Dermis microvascular lymphatic vessel endothelial cell (primary cell): ENCODE measurements at places on chromosomes 7 and 10.

GRCh38 chr7:138584696-138585095 lies 116.5 kb downstream of the SVOPL start:
- DNase-seq = no peak

GRCh38 chr7:42197451-42197850 lies 39.6 kb downstream of the GLI3 start:
- DNase-seq = no peak

DNA sequence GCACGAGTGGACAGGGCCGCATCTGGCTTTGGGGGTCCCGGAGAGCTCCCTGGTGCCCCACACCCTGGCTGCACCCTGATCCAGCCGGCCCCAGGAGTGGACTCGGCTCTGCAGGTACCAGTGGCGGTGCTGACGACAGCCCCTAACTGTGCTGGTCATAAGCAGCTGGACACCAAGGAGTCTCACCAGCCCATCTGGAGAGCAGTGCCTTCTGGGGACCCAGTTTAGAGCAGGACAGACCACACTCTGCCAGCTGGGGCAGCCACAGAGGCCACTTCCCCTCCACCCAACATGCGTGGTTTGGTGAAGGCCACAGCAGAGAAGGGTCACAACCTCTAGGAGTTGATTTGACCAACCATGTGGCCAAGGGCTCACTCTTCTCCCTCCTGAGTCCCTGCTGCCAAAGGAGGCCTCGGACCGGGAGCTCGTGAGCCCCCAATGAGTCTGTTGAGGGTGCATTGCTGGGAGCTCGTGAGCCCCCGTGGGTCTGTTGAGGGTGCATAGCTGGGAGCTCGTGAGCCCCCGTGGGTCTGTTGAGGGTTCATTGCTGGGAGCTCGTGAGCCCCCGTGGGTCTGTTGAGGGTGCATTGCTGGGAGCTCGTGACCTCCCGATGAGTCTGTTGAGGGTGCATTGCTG lies 16.0 kb upstream of the INPP5A start:
- no peak for DNase-seq

DNA sequence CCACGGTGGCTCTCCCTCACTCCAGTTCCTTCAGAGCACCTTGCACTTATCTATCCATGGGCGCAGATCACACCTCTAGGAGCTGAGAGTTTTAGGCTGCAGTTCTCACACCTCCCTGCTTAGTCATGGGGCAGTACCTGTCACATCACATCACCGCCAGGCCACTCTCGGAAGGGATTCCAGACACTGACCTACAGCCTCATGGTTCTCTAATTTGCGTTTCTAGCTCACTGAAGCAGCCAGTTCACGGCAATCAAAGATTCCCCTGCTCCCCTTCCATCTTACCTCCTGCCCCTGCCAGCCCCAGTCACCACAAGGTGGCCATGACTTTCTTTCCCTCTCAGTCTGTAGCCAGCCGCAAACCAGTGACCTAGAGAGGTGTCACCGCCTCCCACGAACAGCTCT lies 34.2 kb downstream of the ADRB1 start:
- no peak for DNase-seq
